Activated CD4-positive, alpha-beta T cell treated with anti-CD3 and anti-CD28 coated beads, Interleukin-2, amount 50 U/mL, for 24 hours (primary cell): ENCODE measurements at places on chromosomes 3 and 15.

GRCh38 chr3:60461267-60461666, 790.0 kb downstream of the FHIT start:
- no peak for DNase-seq

GRCh38 chr3:27578032-27578431, 93.8 kb upstream of the SLC4A7 start:
- no peak for DNase-seq

DNA sequence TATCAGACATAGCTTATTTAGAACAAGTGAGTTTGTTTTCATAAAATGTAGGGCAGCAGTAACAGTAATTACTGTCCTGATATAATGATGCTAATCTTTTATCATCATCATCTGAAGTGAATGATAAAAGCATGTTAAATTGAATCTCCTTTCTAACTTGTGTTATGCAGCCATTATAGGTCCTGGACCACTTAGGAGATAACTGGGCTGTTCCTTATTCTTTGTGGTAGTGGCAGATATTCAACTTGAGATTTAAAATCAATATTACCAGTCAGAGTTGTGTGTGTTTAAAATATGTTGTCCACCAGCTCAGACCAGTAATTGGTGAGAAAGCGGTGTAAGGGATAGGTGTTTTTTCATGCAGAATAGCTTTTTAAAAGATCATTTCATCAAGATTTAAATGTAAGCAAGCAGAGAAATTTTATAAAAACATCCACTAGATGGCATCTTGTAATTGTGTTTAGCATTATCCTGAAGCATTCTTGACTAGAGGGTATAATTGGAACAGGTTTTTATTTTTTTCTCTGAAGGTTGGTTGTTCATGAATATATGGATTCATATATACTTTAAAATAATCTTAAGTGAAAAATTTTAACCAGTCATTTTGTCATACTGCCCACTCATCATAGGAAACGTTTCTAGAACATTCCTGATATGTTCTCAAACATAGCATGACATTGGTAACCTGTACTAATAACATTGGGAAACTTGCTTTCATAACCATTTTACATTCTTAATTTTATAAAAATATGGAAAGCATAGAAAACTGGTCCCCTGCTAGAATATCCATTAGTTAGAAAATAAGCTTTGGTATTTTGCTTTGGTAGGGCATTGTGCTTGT, 153.9 kb downstream of the BBX start:
- DNase-seq: no peak

- DNase-seq: no peak
These were observed 130.3 kb downstream of the CHDH start for GRCh38 chr3:53715815-53716483.

GRCh38 chr3:46470831-46471230, 6.1 kb upstream of the LTF start:
- DNase-seq: no peak

DNA sequence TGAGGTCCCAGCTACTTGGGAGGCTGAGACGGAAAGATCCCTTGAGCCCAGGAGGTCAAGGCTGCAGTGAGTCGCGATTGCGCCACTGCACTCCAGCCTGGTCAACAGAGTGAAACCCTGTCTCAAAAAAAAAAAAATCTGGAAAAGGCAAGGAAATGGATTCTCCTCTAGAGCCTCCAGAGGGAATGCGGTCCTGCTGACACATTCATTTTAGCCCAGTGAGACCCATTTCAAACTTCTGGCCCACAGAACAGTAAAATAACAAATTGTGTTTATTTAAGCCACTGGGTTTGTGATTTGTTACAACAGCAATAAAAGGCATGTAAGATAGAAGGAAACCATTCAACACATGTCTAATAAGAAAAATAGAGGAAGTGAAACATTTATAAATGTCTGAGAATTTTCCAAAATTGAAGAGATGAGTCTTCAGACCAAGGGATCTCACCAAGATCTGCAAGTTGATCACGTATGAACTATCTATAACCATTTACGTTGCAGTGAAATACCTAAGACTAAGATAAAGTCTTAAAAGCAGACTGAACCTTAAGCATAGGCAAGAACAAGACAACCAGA, at the start of gene HTR3E:
HTR3E (plus strand) TSS at position 254 of the 573 bp plus-strand sequence. CDS start 466 bp downstream, outside the sequence.
- no peak for DNase-seq

GRCh38 chr3:197289726-197290125, 8.7 kb downstream of the DLG1 start:
- DNase-seq: no peak

GRCh38 chr3:111045564-111045963, 26.1 kb upstream of the NECTIN3 start:
- DNase-seq: no peak

DNA sequence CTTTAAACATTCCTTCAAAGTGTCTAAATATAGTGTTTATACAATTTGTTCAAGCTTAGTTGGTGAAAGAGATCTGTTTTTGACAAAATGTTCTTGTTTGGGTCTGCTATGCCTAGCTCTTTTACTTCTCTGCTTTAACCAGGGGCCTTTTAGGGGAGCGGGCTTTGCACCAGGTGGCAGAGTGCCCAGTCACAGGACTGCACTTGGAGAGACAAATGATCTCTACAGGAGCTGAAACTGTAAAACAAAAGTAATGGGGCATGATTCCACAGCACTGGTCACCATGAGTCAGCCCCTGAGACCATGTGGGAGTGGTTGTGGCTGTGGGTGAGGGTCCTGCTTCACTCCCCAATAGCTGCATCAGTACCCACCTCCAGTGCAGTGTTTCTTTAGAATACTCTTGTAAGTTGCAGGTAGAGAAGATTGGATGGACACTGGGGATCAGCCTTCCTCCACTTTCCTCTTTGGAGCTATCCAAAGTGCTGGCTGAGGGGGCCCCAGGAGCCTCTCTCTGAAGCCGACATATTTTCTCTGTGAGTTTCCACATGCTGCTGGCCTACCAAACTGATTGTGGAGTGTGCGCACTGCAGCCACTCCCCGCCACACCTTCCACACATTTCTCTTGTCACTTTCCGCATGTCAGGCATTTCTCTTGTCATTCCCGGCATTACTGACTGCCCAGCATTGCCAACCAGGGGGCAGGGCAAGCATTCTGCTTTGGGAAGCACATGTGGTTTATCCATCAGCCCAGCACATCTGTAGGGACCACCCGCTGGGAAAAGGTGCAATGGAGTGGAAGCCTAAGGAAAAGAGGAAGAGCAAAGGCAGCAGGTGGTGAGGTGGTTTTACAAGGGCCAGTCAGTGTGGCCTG, 110.0 kb downstream of the EPHB1 start:
- no peak for DNase-seq

DNA sequence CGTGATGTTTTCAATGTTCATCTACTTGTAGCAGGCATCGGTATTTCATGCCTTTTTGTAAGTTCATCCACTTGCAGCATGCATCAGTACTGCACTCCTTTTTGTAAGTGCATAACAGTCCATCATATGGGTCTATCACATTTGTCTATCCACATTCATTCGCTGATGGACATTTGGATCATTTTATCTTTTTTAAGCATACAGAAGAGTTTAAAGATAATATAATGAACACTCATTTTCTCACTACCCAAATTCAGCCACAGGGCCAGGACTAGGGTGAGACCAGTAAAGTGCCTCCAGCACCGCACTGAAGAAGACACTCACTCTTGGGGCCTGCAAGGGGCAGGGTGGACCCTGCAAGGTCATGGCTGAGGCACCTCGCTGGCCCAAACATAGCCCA, 309.6 kb downstream of the UACA start:
- DNase-seq: no peak

DNA sequence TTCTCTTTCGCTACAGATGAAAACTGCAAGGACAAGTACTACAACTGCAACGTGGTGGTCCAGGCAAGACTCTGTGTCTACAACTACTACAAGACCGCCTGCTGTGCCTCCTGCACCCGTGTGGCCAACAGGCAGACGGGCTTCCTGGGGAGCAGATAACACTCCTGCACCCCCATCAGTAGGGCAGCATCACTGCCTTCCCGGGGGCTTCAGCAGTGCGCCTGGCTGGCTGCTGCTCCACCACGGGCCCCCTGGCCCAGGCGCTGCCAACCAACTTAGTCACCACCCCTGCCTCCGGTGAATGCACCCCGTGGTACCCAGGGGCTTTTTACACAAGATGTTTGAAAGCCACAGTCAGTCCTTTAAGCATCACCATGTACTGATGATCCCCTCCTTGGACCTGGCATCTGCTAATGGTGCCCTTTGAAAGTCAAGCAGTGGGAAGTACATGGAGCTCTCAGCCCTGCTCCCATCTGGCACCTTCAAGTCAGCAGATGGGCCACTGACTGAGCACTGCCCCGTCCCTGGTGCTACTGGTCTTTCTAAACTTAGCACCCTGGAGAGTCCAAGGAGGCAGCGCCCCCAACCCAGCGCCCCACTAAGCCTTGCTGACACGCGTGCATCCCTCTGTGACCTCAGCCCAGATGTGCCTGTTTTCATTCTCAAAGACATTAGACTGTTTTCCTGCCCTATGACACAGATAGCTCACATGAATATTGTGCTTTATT, 33.0 kb upstream of the NR2E3 start:
- no peak for DNase-seq

DNA sequence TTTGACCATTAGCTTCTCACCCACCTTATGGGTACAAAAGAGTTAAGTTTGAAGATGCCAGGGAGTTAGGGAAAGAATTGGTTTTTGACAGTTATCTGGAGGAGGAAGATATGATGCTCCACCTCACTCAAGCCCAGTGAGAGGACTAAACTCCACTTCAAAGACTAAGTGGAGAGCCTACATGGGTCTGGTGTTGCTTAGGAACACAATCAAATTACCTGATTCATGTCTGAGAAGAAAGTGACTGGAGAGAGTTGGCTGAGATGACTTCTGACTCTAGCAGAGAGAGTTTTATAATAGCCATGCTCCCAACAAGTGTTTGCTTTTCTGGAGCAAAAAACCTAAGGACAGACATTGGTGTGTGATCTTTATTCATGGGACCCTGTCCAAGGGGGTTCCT, 43.3 kb downstream of the SUCNR1 start:
- no peak for DNase-seq

DNA sequence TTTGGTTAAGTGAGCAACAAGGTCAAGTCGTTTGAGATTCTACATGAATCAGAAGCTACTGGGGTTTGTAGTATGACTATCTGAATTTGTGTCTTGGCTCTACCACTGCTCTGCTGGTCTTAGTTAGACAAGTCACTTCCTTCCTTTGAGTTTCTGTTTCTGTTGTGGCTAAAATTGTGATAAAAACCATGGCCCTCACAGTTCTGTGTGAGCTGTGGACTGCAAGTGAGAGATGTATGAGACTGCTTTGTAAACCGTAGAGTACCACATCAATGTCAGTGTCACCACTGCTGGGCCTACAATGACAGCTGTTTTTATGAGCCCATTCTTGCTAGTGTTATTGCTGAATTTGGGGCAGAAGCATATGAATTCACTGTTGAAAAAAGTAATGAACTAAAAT, 32.7 kb downstream of the RARB start:
- no peak for DNase-seq

DNA sequence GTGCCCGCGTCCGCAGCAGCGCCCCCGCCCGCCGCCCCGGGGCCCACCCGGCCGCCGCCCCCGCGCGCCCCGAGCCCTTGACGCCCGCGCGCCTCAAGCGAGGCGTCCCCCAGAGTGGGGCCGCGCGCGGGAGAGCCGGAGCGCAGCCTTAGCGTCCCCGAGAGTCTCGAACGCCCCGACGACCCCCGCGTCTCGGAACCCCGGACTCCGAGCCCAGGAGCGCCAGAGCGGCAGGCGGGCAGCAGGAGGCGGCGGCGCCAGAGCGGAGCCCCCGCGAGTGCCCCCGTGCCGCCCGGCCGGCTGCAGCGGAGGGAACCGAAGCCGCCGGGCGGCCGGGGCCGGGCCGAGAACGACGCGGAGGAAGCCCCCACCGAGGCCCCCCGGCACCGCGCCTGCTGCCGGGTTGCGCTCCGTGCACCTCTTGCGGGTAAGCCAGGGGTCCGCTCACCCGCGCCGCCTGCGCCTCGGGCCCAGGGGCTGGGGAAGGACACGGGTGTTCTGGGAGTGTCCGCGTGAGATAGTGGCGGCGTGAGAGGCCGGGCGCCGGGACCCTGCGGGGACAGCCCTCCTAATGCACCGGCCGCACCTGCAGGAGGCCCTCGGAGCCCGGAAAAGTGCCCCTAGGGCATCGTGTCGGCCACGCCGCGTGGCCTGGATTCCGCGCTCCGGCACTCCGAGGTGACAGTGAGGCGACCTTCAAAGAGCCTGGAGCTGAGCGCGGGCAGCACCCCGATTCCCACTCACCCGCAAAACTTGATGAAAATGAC, 52.0 kb upstream of the ULK4 start:
- DNase-seq: peak; percentile 16

GRCh38 chr3:144816323-144816722, 844.7 kb downstream of the DIPK2A start:
- no peak for DNase-seq

- DNase-seq: no peak
These were observed 86.7 kb upstream of the LIMD1 start for GRCh38 chr3:45507820-45508317.

- DNase-seq: no peak
These were observed 82.3 kb upstream of the MFGE8 start for GRCh38 chr15:88995449-88995848.

GRCh38 chr3:13149330-13150108, 76.3 kb upstream of the IQSEC1 start:
- no peak for DNase-seq

GRCh38 chr3:137020315-137020714, 62.5 kb downstream of the IL20RB start:
- no peak for DNase-seq

DNA sequence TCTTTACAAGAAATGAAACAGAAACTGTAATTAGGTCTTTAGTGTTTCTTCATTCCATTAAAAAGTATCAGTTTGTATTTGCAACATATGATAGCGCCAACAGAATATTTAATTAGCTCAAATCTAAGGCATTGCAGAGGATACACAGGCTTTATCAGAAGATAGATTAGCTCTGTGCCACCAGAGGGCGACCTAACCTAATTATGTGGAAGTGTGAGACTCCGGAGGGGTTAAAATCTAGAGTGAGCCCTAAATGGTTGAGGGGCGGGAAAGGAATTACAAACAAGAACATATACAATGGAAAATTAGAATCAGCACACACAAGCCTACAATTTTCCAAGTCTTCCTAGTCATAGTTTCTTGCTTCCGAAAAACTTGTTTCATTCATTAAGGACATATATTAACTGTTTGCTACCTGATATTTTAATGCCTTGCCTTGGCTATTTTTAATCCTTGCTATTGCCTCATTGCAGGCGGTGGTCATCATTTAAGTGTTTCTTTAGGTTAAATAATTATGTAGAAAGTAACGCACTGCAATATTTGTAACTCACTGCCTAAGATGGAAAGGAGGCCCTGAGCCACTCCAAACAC, 18.0 kb upstream of the RYR3 start:
- peak; percentile 39 for DNase-seq

DNA sequence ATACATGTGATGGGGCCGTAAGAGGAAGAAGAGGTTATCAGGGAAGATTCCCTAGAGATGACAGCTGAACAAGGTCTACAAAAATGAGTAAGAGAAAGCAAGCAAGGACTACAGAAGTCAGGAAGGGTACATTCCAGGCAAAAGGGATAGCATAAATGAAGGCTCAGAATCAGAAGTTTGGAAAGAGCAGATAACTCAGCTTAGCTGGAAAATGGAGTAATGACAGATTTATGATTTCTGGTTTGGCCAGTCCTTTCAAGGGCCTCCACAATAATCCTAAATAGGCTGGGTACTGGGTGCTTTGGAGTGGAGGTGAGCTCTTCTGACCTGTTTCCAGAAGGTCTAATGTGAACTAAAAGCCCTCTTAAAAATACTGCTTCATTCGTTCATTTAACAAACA, 110.7 kb downstream of the MYO5A start:
- DNase-seq: no peak
